Activated T-cell treated with anti-CD3 and anti-CD28 coated beads for 1 hour (primary cell): ENCODE measurements at places on chromosomes 11 and 22.

DNA sequence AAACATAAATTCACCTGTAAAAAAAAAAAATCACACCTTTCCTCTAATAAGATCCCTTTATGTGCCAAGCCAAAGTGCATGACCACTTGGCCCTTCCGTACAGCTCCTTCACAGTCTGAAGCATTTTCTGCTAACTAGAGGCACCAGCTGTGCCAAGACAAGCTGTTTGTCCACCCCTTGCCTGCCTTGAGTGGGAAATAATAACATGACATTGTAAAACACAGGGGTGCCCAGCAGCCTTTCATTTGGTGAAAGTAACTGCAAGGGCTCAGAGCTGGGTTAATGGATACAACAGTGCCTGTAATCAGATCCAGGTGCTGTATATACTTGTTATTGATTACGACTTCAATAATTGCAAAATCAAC lies 59.2 kb downstream of the DDIAS start:
- no peak for DNase-seq

GRCh38 chr11:133787379-133788141 lies 57.8 kb downstream of the SPATA19 start:
- no peak for DNase-seq

GRCh38 chr11:8826139-8826786 lies 84.7 kb upstream of the AKIP1 start:
- DNase-seq, result no peak

GRCh38 chr11:9992306-9992705 lies 301.7 kb downstream of the SBF2 start:
- DNase-seq, result no peak

- no peak for DNase-seq
Measured at GRCh38 chr22:44569561-44569991, 71.5 kb upstream of the RTL6 start.

- no peak for DNase-seq
Measured at GRCh38 chr11:22558664-22559063, 67.0 kb downstream of the FANCF start.

GRCh38 chr22:31248965-31249958 lies 37.2 kb downstream of the LIMK2 start:
- DNase-seq, result no peak

DNA sequence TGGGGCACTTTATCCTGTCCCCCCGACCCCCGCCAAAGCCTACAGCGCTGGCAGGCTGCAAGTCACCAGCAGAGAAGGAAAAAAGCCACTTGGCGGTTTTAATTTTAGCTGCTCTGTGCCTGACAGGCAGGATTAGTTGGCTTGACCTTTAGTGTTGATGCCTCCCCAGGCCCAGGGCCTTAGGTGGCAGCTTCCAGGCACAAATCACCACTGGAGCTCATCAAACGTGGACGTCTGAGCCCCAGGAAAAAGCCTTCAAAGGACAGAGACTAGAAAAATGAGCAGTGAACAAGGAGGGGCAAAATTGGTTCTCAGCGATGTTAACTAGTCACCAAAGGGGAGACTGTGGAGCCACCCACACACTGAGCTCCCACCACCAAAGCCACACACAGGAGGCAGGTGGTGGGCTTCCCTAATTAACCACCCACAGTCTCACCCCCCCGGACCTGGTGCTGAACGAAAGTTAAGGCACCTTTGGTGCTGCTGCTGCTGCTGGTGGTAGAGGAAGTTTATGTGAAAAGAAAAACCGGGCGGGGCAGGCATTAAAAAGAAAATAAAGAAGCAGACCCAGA lies 4.4 kb upstream of the PYGM start:
- peak; percentile 49 for DNase-seq

DNA sequence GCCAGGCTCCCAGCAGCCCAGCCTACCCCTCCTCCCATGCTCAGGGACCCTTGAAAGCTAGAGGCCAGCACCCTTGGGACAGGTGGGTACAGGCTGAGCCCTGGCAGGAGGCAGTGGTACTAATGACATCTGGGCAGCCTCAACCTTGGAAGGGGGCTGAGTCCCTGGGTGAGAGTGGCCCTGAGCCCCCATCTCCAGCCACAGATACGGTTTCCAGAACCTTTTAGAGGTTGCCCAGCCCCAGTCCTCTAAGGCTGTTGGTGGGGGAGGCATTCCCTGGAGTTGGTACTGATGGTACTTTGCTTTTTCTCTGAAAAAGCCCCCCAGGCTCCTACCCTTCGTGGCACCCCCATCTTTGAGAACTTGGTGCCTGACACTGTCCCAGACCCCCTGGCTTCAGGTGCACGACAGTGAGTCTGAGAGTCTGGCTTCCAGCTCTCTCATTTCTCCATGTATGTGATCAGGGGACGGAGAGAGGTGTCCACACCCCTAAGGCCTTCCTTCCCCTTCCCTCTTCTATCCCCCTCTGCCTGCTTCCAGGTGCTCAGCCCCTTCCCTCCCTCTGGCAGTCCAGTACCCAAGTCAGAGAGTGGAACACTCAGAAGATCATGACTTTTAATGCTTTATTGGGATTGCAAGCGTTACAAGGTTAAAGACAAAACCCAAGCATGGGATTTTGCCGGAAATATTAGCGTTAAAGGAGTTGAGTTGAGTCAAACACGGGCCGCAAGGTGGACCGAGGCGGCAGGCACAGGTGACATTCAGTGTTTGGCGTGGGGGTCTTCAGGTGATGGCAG lies 10.5 kb downstream of the IGF2 start:
- no peak for DNase-seq

GRCh38 chr11:103547024-103547423 lies 437.8 kb downstream of the DYNC2H1 start:
- DNase-seq, result no peak

DNA sequence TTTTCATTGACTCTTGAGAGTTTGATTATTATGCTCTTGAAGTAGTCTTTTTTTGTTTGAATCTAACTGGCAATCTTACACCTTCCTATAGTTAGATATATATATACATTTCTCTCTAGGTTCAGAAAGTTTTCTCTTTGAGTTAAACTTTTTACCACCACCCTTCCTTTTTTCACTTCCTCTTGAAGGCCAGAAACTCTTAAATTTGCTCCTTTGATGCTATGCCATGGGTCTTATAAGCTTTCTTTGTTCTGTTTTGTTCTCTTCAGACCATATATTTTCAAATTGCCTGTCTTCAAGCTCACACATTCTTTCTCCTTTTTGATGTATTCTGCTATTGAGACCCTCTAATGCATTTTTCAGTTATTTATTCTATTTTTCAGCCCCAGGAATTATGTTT lies 513.5 kb upstream of the CNTN5 start:
- DNase-seq, result no peak

GRCh38 chr11:68050371-68050841 lies 11.6 kb downstream of the TCIRG1 start:
- DNase-seq, result no peak

DNA sequence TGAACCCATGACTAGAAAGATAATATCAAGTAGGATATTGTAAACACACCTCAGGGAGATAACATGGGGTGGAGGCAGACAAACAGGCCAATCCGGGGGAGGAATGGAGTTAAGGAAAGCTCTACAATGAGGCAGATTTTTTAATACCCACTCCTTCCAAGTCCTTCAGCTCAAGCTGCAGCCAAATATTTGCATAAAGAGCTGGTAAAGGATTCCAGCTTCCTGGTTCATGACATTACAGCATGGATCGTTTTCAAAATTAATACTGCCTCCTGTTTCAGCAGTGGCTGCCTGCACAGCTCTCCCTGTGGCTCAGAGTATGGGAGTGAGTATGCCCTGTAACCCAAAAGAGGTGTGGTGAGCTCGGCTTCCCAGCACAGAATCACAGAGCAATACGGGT lies 5.1 kb downstream of the POU2AF3 start:
- no peak for DNase-seq

- no peak for DNase-seq
Measured at GRCh38 chr22:36355362-36355761, 32.4 kb downstream of the MYH9 start.

DNA sequence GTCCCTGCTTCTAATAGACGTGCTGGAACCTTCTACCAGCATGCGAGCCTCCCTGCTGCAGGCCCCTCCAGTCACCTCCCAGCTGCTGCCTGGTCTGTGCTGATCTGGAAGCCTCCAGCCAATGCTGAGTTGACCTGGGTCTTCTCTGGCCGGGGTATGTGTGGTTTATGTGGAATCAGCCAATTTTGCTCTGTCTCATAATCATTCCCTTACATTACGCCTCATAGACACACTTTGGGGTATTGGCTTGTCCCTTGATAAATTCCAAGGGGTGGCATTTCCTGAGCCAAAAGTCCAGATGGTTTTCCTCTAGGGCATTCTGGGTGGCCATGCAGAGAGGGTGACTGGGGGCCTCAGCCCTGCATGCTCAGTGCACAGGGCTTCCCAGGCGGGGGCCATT lies 8.3 kb upstream of the KMT5B start:
- DNase-seq, result no peak

DNA sequence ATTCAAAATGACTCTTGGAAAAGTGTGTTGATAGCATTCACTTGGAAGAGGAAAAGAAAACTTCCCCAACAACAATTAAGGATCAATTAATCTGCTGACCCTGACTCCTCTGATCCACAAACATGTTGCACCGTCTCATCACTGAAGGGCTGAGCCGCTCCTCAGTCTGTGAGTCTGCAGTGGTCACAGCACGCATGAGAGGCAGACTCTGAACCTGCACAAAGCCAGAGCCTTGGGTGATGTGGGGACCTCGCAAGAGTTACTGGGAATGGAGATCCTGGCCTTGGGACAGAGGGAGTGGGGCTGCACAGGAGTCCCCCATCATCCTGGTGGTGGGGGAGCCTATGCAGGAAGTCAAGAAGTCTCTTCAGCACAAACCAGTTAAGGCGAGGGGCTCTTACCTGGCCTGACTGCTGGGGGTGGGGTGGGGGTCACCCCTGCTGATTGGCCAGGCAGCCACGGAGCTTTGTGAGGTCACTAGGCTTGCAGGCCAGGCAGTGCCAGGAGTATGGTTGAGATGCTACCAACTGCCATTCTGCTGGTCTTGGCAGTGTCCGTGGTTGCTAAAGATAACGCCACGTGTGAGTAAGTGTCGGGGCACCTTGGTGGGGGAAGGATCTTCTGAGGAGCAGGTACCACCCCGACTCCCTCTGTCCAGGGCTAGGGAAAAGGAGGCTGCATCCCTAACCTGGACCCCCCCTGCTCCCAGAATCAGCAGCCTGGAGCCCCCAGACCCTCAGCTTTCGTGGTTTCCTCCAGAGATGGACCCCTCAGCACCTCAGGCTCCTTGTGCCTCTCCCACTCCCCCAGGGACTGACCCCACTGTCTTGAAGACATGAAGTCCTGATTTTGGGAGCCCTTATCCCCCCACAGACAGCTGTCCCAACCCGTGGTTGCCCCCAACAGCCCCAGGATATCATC lies at the start of gene ACR:
Gene ACR (plus strand): TSS at position 477 of the 921 bp plus-strand sequence. CDS start 32 bp downstream, at position 509.
- DNase-seq, result no peak

DNA sequence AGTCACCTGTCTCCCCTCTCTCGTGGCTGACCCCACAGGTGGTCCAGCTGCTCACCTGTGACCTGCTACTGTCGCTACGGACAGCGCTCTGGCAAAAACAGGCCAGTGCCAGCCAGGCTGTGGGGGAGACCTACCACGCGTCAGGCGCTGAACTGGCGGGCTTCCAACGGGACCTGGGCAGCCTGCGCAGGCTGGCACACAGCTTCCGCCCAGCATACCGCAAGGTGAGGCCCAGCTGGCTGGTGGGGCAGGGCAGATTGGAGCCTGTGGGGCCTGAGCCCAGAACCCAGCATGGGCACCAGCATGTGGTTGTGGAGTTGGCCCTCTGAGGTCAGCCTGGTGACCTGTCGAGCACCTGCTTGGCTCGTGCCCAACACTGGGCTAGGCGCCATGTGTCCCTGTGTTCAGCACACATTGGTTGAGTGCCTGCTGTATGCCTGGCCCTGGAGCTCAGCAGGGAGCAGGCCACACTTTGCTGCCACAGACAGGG lies 11.9 kb downstream of the SHISA8 start:
- DNase-seq, result no peak

DNA sequence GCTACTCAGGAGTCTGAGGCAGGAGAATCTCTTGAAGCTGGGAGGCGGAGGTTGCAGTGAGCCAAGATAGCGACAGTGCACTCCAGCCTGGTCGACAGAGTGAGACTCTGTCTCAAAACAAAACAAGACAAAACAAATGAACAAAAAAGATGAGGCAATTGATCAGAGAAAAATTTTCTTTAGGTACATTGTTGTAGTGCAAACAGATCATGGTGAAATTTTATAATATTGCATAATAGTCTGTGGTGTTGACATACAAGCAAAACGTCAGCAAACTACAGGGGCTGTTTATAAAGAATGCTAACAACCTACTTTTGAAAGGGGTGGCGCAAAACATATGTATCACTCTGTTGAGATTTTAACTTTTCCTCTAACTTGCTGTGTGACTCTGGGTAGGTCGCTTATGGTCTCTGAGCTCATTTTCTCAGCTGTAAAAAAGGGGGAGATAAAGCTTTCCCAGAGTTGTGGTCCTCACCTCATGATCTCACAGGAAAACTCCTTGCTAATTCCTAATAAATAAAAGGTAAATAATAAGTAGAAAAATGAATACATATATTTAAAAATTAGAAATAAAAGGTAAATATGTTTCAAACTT lies 64.8 kb upstream of the NUP160 start:
- DNase-seq, result no peak

DNA sequence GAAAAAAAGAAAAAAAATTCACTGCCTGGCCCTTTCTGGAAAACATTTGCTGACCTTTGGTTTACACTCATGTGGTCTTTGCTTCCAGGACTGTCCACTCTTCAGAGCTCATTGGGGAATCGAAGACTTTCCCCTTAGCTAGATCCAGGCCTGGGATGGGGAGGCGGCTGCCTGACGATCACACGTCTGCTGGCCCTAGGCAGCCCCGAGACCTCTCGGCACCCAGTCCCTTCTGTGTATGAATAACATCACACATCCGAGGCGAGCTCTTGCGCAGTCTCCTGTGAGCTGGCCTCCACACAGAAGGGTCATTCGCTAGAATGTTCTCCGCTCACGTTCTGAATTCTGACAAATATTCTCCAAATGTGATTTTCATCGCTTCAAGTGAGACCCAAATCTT lies 25.7 kb upstream of the GAL start:
- DNase-seq, result no peak
